Occipital lobe (tissue), 3 donors: ENCODE measurements at places on chromosomes 2 and 18. TPM values are rescaled to one million over a fixed set of nuclear protein-coding genes. Genes with fewer than 3 reads are reported as not detected.

GRCh38 chr2:170997893-170998597 lies 69.0 kb downstream of the GORASP2 start:
- no peak for DNase-seq

DNA sequence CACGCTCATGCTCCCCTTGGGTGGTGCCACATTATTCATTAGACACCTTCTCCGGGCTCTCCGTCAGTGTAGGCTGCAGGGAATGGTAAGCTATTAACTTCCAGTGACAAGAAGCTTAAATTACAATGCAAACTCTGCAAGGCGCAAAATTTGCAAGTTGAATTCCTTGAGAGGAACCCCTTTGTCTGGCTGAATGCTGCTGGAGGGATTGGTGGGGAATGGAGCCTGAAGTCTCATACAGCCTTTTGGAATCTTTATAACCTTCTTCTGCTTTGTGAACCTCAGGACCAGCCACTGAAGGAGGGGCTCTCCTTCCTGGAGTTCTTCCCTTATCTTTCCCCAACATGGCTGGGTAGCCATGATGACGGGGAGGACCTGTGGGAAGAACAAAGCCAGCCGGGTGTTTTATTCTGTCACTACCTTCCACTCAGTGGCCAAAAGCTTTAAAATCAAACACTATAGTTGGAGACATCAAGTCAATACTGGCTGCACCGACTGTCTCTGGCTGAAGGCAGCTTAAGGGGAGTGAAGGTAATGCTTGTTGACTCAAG lies 220.9 kb upstream of the EPHA4 start:
- DNase-seq: no peak

IL37 gene
- not detected for total RNA-seq

DNA sequence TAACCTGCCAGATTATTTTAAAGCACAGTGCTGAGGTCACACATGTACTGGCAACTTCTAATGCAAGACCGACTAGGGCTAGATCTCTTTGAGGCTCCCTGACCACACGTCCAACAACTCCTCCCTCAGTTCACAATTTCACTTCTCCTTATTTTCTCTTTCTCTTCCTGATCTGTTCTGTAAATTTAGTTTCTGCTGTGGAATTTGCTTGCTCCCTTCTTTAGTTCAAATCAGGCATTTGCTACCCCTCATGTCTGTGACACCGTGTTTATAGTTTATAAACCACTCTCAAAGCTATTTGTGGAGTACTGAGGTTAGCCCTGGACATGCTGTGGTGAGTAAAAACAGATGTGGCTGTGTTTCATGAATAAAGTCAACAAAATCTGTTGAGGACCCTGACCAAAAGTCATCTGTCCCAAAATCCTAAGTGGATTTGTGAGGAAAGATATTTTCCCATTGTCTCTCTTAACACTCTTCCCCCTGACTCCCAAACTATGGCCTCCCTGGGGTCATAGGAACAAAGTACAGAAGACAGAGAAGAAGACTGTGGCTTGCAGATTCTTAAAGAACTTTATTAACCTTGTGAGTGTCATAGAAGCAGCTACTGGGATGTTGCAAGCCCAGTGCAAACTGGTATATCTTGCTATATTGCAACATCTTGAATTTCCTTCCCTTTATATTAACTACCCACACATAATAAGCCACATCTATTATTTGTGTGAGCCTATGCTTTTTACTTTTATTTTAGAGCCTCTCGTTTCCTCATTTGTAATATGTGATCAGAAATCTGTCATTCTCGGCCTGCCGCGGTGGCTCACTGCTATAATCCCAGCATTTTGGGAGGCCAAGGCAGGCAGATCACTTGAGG lies 3.5 kb upstream of the NAGK start:
- DNase-seq: no peak

DNA sequence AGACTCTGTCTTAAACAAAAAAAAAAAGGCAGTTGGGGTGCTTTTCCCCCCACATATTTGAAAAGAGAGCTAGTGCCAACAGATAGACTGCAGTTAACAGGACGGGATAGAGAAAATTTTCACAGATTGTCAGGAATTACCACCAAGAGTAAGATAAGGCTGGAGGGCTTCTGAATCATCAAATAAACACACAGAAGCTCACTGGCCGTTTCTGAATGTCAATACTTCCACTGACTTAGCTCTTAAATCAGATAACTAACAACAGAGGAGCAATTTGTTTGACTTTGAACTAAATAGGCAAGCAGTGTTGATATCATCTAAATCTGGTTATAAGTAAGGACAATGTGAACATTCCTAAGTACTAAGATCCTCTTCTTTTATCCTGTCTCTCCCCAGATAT lies 34.7 kb downstream of the PIEZO2 start:
- no peak for DNase-seq

- DNase-seq: no peak
These were observed 697.0 kb upstream of the ID2 start for GRCh38 chr2:7984693-7985353.

FAM237A gene
- total RNA-seq: not detected

GRCh38 chr2:121037480-121037879 lies 247.5 kb downstream of the TFCP2L1 start:
- DNase-seq: no peak

DNA sequence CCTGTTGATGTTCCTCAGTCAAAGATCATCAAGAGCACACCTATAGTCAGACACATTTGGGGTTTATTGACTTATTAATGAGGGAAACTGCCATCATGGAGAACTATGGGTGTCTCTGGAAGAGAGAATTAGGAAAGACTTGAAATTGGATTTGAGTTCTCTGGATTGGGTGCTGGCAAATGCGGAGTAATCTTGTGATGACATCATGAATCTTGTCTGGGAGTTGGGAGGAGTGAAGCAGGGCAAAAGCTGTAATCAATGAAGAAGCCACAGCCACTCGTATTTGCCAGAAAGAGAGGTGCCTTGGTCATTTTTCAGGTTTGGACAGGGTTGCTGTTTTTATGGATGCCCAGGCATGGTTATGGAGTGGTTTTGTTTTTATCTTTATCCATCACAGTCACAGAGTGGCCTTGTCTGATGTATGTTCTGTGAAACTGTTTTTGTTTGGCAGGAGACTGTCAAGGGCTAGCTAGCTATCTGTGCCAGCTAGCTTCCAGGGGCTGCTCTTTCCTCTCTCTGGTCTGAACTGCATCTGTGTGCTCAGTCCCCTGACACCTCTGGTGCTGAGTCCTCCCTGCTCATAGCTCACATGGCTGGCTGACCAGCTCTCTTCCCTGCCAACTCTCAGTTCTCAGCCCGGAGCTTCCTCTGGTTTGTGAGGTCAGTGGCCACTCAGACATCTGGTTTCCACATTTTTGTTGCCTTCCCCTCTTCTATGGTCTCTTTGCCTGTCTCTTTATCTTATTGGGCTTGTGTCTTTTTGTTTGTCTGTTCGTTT lies 193.4 kb upstream of the RMP24 start:
- no peak for DNase-seq

SIX2 gene
- total RNA-seq: 0.16 TPM

SYT4 gene
- 499 TPM for total RNA-seq

MSTN gene
- total RNA-seq: 0.94 TPM

GRCh38 chr2:10597956-10598355 lies 91.8 kb downstream of the NOL10 start:
- DNase-seq: no peak

DNA sequence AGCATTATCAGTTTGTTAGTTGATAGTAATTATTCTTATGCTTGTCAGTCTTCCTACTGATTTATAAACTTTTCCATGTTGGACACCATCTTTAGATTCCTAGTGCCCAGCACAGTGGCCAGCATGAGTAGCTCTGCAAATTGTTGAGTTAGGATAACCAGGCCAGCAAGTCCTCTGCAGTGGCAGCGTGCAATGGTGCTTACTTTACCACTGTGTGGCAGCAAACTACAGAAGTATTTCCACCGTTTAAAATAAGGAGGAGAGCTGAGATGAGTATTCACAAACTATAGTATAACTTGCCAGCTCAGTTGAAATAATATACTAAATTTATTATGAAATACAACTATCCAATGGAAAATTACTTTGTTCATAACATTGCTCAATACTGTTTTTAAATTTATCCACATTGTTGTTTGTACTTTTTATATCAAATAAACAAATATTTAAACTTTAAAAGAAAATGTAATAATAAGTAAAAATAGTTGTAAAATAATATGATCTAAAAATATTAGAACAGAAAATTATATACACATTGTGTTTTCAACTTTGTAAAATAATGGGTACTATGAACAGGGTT lies 9.3 kb upstream of the THADA start:
- DNase-seq: peak; percentile 4

SLC9A4 gene
- total RNA-seq: 0.62 TPM

DNA sequence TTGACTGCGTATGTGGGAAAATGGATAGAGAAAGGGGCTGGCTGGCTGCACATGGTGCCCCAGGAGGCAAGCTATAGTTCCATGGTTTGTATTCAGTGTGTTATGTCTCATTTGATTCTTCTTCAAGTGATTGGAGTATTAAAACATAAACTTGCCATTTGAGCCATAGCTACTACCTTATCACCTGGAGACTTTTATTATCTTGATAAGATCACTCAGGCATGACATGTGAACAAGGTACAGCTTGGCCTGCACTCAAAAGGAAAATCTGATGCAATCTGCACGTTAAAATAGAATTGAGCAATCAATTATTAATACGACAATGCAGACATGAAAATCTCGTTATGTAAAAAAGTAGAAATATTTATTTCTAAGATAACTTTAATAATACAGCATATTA lies 116.9 kb downstream of the RND3 start:
- no peak for DNase-seq

GRCh38 chr18:35717182-35717581 lies 135.6 kb downstream of the GALNT1 start:
- no peak for DNase-seq

FIGN gene
- total RNA-seq: 3.4 TPM

DNA sequence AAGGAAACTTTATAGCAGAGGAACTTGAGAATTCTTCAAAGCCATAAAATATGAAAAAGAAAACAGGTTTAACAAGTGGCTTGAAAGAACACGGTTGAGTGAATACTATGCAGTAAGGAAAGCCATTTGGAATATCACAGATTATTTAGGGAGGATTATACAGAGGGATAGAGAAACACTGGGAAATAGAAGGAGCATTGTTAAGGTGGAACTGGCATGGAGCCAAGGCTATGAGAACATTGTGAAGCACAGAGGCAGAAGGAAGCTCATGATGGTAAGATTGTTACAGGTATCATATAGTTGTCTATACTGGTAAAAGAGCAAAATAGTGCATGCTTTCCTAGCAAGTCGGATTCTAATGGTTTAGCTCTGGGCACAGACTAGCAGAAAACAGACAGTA lies 87.1 kb downstream of the SS18 start:
- DNase-seq: no peak

DNA sequence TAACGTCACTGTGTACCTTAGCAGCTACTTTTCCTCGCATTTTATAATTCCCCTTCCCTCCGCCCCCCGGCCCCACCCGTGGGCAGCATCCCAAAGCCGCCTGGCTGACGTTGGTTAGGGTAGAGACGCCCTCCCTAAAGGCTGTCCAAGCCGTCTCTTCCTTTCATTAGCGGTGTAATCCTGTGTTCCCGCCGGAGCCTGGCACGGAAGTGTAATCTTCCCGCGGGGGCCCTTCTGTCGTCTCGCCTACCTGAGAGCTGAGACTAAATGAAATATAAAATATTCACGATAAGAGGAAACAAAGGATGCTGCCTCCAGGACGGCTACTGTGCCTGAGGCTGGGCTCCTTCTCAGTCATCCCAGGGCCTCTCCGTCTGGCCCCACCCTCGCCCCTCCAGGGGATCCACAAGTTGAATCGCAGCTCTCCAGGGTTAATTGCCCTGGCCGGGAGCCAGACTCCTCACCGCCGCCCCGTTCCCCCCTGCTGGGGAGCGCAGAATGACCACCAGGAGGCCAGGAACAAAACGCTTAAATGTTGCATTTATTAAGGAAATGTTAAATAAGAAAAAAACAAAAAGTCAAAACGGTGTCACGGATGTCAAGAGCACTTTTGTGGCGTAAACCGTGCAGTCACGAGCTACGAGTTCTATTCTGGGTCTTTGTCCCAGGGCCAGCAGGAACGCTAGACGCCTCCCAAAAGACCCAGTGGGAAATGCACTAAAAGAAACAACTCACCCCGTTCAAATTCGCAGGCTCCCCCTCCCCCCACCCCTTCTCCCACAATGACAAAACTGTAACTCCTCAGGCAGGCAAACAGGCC lies 1.5 kb downstream of the RPRM start:
- DNase-seq: no peak

LYPD1 gene
- total RNA-seq: 17.8 TPM

GRCh38 chr2:15737314-15738224 lies 145.9 kb downstream of the DDX1 start:
- DNase-seq: no peak

GRCh38 chr2:121175326-121175725 lies 109.7 kb downstream of the TFCP2L1 start:
- DNase-seq: no peak

DNA sequence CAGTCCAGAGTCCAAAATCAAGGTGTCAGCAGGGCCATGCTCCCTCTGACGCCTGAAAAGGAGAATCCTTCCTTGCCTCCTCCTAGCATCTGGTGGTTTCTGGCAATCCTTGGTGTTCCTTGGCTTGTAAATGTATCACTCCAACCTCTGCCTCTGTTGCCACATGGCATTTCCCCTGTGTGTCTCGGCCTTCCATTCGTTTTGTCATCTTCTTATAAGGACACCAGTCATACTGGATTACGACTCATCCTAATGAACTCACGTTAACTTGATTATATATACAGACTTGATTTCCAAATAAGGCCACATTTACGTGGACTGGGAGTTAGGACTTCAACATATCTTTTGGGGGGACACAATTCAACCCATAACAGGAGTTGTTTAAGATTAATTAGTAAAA lies 15.8 kb downstream of the PMAIP1 start:
- no peak for DNase-seq

DNA sequence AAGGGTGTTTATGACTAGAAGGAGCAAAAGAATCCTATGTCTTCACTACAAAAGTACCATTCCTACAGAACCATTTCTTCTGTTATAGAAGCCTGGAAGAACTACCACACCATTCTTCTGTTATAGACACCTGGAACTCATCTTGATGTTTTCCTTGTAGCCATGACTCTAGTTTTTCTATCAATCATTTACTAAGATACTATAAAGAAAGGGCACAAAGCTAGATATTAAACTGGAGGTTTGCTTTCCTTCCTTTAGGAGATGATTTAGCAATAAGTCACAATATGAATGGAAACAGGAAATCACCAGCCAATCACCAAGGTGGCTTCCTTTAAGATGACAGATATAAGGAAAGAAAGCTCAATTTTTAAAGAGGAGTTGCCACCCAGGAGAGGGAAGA lies 100.3 kb upstream of the NEUROD1 start:
- DNase-seq: no peak
